ENCODE measurements at places on chromosomes 1 and 21.

DNA sequence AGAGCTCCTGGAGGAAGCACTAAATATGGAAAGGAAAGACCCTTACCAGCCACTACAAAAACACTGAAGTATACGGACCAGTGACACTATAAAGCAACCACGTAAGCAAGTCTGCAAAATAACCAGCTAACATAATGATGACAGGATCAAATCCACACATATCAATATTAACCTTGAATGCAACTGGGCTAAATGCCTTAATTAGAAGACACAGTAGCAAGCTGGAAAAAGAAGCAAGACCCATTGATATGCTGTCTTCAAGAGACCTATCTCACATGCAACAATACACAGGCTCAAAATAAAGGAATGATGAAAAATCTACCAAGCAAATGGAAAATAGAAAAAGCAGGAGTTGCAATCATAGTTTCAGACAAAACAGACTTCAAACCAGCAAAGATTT lies 31.0 kb downstream of the C1orf185 start:
- no peak for DNase-seq

- DNase-seq: no peak
These were observed 12.2 kb downstream of the OLFML2B start for GRCh38 chr1:162011337-162012012.

GRCh38 chr1:201175820-201176500 lies 14.7 kb upstream of the IGFN1 start:
- DNase-seq: no peak

- DNase-seq: no peak
These were observed 458.9 kb downstream of the LMO4 start for GRCh38 chr1:87787551-87787950.

DNA sequence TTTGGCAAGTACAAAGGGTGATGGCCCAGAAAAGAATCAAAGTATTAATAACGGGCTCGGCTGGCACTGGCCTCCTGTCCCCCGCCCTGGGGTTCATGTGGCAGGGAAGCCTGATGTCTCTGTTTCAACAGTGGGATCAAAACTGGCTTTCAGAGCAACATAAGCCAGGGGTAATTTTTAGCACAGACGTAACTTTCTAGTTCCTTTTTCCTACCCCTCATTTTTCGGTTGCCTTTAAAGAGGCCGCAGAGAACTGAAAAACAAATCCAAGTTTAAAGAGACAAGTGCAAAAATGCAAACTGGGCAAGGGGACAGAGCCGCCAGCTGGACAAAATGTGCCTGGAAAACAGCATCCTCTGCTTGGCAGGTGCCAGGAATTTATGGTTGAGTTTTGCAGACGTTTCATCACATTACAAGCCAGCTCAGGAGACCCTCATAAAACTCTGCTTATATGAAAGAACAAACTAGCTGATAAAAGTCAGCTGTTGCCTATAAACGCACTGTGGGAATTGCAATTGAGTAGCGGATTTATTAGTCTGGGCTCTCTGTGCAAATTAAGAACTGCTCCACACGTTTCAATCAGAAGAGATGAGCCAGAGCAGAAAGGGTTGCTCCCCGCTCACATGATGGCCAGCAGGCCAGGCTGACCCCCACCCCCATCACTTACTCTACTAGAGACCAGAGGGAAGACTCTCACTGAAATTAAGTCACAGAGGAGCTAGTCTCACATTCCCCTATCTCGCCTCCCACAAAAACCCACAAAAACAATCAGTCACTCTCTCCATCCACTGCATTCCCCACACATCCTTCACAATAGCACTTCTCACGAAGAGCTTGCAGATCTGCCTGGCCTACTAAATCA lies 15.8 kb upstream of the CDCA8 start:
- DNase-seq: no peak

DNA sequence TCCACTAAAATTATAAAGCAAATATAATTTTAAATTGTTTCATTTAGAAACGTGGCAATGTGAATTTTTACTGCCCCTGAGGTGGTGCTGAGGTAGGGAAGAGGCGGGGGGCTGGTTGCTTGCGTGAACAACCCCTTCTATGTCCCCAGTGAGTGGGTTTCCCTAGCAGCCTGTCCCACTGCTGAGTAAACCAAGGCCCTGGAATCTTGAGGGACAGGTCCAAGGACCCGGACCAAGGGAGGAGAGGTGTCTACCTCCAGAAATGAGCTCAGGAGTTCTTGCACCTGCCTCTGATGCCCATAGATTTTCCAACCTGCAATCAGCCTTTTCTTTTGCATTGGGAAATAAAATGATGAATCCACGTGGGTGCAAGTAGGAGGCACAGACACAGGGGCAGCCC lies 649 bp upstream of the LDLRAD1 start:
- no peak for DNase-seq

DNA sequence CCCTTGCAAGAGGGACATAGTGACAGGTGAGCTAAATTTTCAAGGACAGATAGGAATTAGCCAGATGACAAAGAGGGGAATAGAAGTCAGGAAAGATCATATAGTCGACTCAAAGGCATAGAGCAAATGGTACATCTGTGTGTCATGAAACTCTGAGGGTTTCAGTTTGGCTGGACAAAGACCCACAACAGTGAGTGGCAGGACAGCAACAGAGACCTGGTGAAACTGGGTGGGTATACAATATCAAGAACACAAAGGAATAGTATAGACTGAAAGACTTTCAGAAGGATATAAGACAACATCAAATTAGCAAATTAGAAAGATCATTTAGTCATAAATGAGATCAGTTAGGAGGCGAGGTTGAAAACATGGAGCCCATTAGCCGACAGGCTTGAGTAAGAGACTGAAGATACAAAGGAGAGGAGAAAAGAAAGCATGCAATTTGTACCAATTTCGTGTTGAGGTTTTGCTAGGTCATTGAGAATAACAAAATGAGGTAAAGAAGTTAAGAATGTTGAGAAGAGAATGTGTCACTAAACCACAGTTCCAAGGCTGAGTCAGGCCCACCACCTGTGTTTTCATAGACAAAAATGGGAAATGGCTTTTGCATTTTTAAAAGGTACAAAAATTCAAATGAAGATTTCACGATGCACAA lies 213.8 kb downstream of the HHIPL2 start:
- DNase-seq: no peak

DNA sequence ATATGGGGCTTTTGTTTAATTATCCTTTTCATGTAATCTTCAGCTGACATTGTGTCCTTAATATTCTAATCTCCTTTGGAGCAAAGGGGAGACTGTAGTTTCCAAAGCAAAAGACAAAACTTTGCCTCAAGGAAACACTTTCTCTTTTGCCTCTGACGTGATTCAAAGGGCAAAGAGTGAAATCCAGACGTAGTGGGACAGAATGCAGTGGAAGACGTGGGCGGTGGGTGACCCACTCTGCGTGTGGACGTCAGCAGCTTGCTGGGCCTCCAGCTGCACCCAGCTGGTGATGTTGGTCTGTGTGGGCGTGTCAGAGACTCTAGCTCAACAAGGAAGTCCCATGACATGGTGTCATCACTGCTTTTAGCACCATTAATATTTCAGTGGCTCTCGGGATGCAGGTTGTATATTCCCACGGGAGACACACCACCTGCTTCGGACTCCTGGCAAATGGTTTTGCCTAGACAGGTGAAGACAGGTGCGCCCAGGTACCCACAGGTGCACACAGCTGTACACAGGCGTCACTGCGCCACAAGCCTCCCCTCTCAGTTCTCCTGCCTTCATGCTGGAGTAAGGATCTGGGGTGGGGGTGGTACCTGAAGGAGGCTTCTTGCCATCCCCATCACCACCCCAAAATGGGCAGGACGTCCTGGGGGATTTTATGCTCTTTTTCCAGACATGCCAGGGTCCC lies 292.1 kb upstream of the VAMP3 start:
- no peak for DNase-seq

DNA sequence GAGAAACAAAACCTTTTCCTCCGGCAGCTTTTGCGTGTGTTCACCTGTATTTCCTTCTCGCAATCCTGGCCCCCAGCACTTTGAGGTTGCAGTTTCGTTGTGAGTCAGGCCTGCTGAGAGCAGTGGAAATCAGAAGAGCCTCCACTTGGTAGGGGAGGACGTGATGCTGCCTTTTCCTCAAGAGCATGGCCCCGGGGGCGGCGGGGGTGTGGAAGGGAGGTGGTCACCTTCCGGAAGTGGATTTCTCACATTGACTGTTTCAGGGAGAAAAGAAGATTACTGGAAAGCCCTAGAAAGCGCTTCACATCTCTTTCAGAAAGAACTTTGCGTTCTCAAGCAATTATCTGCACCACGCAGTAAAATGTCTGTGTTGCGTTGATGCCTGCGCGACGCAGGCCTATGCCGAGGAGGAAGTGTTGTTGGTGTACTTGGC lies 12.2 kb upstream of the IL10 start:
- DNase-seq: no peak

DNA sequence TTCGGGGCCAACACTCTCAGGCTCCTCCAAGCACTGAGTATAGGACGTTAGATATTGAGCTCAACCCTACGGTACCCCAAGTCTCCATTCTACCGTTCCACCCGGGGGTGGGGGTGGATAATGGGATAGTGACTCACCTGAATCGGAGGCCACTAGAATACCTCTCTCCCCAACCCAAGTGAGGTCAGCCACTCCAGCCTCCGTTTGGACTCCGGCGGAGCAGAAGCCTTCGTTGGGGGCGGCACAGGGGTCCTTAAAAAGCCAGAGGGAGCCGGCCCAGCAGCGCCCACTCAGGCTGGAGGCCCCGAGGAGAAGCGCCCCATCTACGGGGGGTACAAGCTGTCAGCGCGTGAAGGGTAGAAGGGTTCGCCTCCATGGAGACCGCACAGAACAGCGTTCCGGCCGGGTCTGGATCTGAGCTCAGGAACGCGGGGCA lies 556 bp downstream of the WDR77 start:
- DNase-seq: no peak

DNA sequence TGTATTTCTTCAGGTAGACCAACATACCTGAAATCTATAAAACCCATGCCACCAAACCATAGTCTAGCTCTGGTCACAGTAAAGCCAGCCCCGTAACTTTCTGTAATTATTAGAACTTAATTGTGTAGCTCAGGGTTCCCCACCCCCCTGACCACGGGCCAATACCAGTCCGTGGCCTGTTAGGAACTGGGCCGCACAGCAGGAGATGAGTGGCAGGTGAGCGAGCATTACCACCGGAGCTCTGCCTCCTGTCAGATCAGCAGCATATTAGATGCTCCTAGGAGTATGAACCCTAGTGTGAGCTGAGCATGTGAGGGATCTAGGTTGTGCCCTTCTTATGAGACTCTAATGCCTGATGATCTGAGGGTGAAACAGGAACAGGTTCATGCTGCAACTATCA lies 14.6 kb downstream of the TENT5C start:
- DNase-seq: no peak

- DNase-seq: no peak
These were observed 58.1 kb downstream of the SSBP3 start for GRCh38 chr1:54347955-54348699.

DNA sequence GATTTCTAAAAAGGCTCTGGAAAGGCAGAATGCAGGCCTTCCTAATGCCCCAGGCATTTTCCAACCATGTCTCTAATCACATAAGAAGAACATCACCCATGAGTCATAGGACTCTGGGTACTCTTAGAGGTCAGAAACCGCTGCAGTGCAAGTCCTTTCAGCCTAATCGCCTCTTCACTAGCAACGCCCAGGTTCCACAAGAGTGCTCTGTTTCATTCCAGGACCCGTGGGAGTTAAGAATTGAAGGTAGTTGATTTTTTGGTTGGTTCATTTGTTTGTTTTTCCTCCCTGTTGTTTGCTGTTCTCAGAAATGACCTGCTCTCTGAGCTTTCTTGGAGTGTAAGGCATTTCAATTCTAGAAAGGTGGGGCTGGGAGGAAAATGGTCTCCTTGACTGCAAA lies 123.2 kb downstream of the NR5A2 start:
- DNase-seq: no peak

DNA sequence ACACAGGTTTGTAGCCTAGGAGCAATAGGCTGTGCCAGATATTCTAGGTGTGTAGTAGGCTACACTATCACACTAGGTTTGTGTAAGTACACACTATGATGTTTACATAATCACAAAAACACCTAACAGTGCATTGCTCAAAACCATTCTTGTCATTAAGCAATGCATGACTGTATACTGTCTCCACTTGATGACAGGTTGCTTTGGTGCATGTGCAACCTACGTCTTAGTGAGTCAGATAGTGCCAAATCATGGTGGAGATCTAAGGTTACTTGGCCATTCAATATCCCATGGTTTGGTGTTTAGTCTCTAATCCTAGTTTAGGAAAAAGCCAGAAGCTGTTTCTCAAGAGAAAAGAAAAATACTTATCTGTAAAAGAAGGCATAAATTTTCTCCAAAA lies 181.1 kb downstream of the KCNK2 start:
- no peak for DNase-seq

DNA sequence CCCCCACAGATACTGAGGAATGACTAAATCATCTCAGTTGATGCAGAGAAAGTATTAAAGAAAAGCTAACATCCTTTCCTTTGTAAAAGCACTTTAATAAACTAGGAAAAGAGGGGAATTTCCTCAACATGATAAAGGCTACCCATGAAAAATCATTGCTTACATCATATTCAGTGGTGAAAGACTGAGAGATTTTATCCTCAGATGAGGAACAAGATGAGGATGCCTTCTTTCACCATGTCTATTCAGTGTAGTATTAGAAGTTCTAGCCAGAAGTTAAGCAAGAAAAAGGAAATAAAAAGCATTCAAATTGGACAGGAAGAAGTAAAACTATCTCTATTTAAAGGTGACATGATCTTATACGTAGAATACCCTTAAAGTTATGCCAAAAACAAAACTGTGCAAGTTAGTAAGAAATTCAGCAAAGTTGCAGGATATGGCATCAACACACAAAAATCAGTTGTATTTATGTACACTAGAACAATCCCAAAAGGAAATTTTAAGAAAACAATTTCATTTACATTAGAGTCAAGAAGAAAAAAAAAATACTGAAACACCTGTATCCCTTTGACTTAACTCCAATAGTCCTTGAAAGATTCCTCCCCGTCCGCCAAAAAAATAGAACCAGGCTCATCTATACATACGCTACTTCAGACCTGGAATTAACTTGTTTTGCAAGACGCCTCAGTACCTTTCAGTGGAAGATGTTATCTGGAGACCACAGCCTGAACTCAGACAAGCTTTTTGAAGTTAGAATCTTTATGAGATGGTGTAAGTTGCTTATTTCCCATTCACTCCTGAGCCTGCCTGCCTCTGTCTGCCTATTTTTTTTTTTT lies 17.5 kb downstream of the ZMYM4 start:
- DNase-seq: no peak
